ENCODE measurements at places on chromosomes 1 and 21.

DNA sequence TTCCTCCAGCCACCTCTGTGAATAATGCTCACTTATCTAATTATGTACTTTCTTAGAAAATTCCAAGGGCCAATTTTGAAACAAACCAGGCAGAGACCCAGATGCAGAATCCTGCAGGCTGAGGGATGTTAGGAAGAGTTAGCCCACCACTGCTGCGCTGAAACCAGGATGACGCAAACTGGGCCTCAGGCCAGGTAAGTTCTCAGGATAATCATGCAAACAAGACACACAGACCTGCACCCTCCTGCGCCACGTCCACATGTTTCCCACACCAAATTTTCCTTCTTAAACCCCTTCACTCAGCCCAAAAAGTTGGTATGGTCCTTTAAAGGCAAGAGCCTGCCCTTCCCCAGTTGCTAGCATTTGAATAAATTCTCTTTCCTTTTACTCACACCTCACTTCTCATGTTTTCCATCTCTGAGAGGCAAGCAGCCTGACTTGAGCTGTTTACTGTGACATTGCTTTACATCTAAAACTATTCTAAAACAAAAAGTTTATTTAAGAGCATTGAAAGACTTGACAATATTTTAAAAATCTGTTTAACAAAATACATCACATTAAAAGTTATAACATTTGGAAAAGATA, 887.1 kb downstream of the LRRIQ3 start:
- DNase-seq, result no peak

DNA sequence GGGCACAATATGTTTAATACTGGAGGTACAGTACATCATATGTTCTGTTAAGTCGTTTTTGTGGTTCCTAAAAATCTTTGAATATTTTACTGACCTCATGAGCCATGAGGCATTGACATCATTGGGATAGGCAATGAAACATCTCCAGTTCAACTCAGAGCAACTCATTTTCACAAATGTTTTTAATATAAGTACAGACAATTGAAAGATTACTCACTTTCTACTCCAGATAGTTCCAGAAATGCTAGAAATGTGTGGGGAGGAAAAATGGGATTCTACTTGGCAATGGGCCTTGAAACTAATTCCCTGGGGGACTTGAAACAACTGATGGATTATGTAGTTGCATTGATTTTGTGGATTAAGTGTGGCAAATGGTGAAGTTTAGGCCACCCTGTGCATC, 7.2 kb upstream of the C8B start:
- DNase-seq, result no peak

DNA sequence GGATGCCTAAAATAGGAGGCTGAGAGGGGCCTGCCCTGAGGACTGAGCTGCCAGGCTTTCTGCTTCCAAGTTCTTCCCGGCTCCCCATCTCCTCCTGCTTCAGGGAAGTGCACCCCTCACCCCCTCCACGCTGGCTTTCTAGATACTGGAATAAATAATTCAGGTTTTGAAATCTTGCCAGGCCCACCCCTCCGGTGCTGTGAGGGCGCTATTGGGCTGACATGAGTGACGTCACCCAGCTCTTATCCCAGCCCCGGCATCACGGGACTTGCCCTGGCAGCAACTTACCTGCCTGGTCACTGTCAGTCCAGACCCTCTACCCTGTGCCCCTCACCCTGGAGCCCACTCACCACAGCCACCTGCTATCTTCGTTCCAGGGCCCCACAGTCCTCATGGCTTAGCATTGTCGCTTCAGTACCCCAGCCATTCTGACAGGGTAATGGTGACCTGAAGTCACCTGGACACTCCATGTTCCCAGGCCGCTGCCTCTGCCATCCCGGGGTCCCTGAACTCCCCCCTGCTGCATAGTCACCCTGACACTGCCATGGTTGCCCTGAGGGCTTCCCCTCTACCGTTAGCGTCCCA, 819 bp upstream of the GPR3 start:
- no peak for DNase-seq

DNA sequence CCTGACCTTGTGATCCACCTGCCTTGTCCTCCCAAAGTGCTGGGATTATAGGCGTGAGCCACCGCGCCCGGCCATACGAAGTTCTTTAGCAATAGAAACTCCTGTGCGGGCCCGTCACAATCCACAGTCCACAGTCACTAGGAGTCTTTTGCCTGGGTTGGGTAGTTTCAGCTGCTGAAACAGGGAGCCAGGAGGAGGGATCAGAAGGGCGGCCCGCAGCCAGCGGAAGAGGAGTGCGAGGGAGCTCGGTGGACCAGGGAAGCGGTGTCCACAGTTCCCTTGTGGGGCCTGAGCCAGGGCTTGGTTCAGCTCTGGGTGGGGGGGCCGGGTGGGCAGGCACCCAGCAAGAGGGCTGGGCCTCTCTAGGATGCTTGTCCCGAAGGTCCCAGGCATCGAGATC, 17.9 kb upstream of the HSPG2 start:
- DNase-seq, result no peak

GRCh38 chr1:3031401-3032221, 10.3 kb downstream of the ACTRT2 start:
- DNase-seq, result no peak

GRCh38 chr1:239308701-239309333, 77.6 kb upstream of the CHRM3 start:
- no peak for DNase-seq

GRCh38 chr1:95094923-95095322, 22.2 kb upstream of the ALG14 start:
- no peak for DNase-seq

DNA sequence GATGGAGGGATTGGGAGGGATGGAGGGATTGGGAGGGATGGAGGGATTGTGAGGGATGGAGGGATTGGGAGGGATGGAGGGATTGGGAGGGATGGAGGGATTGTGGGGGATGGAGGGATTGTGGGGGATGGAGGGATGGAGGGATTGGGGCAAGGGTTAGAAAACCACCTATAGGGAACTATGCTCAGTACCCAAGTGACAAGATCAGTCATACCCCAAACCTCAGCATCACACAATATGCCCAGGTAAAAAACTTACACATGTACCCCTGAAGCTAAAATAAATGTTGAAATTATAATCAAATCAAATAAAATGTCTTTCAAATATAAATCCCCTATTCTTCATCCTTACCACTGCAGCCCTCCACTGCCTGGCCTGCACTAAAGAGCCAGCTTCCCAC, 72.8 kb upstream of the HNRNPU start:
- no peak for DNase-seq

- DNase-seq, result no peak
Observed at GRCh38 chr1:197982256-197982655, 65.1 kb downstream of the LHX9 start.
